ENCODE measurements at places on chromosomes 6 and 20.

GRCh38 chr6:167998215-167998614, 744 bp downstream of the KIF25 start:
- DNase-seq, result no peak

DNA sequence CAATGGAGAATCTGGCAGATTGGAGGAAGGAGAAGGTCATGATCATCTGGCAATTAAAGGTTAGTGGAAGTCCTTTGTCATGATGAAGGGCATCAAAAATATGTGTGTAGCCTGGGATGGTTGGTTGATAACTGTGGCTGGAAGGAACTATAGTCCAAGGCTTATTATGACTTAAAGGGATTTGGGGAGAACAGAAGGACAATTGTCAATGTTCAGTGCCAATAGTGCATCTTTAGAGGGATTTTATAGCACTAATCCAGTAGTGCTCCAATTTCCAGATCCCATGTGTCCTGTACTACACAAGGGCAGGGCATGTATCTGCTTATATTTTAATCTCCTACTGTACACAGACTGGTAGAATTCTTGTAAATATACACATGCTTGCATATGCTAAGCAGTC, 5.0 kb upstream of the ZBTB24 start:
- no peak for DNase-seq

DNA sequence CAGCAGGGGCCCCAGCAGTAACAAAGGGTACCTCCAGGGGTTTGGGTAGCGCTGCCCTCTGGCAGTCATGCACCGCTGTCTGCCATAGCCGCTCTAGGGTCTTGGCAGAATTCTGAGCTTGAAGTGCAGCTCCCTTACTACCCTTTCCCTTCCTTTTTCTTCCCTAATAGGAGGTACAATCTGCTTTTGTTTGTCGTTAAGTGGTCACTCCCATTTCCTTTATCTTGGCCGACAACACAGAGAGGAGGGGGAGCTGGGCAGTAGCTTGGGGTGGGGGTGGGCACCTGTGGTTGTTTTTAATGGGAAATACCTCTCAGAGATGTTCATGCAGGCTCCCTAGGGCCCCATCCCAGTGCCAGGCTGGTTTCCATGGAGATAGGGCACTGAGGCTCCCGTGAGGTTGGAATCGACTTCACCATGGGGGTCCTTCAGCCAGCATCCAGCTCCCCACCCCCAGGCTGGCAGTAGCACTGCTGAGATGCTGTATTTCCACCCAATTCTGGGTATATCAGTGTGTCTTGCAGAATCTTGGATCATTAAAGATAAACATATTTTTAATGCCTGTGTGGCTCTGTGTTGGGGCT, 18.6 kb downstream of the CCDC167 start:
- no peak for DNase-seq

DNA sequence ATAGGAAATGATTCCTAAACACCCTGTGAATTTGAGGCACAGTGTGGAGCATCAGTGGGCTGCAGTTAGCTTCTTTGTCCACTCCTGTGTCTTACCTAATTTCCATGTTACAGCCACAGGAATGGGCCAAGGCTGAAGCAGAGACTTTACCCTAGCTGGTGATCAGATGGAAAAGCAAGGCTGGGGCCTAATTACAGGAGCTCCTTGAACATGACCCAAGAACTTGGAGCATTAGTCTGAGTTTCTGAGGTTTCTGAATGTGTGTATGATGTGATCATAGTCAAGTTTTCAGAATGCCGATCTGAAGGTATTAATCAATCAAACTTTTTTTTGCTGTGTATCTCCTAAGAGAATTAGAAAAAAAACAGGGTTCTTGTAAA, 18.0 kb downstream of the HECA start:
- DNase-seq, result no peak

- DNase-seq, result no peak
Observed at GRCh38 chr20:63854766-63855362, 6.4 kb upstream of the ABHD16B start.

- DNase-seq, result no peak
Observed at GRCh38 chr6:148448369-148449012, 105.9 kb downstream of the SASH1 start.

GRCh38 chr20:22453244-22454080, 130.9 kb downstream of the FOXA2 start:
- DNase-seq, result no peak

DNA sequence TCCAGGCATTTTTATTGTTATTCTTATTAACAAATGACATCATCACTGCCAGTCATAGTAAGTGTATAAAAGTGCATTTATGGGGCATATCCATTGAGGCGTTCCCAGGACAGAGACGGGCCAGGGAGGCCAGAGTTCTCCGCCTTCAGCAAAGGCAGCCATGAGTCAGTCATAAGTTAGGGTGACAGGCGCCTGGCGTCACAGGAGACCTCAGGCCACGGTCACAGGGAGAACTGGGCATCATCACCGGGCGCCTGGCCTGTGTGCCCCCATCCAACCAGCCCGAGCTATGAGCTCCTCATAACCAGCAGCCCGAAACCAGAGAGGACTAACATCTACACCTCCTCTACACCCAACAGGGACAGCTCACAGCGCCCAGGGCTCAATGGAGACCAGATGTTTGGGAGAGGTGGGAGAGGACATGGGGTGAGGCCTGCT, 259.2 kb downstream of the DLL1 start:
- no peak for DNase-seq

- peak; percentile 22 for DNase-seq
Observed at GRCh38 chr6:62298745-62299392, 12.8 kb upstream of the KHDRBS2 start.

DNA sequence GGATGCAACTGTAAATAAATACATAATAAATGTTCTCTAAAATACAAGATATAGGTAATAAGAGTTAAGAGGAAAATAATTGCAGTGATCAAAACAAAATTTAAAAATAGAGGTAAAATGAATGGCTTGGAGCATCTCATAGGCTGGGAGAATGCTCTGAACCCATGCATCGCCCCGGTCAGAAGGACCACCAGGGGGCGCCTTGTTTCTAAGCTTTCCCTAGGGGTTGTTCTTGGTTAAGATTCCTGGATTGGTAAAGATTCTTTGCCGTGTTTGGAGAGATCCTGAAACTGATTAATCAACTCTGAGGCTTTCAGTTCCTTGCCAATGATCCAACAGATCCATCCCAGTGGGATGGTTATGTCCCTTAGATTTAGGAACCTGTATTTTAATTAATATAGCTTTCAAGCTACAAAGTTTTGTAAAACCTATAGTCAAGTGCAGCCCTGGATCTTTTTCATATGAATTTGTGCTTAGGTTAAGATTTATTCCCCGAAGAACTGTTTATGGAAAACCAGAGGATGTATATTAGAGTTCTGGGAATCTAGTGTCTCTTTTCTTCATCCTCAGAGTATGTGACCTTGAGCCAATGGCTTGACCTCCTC, 45.3 kb upstream of the PRELID3B start:
- DNase-seq, result peak; percentile 83

- no peak for DNase-seq
Observed at GRCh38 chr6:157087974-157088373, 235.3 kb downstream of the TMEM242 start.

- DNase-seq, result no peak
Observed at GRCh38 chr6:24436979-24437378, 34.2 kb downstream of the MRS2 start.

GRCh38 chr20:18983796-18984195, 170.2 kb downstream of the SCP2D1 start:
- no peak for DNase-seq

- no peak for DNase-seq
Observed at GRCh38 chr6:104014163-104014959, 845.4 kb downstream of the HACE1 start.

- no peak for DNase-seq
Observed at GRCh38 chr6:26539071-26539615, 977 bp downstream of the HMGN4 start.

DNA sequence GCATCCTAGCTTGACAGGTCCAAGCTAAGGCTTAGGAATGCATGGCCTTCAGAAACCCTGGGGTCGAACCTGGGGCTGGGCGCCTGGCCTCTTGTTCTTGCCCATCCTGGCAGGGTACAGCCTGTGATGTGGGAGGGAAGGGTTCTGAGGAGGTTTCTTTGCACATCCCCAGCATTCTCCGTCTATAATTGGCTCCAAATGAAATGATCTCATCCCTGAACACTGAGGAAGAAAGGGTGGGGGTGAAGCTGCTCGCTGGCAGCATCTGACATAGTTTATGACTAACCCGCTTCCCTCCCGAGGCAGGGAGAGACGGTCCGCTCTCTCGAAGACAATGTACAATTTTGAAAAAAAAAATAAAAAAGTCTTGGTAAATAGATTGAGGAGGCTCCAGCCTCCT, 67.1 kb upstream of the ZNFX1 start:
- no peak for DNase-seq

Measured in hematopoietic multipotent progenitor cell treated with erythropoietin and hydrocortisone succinate and interleukin-3 and kit ligand, for 4 days (in vitro differentiated cells).